SW 1271 (cell line): ENCODE measurements at places on chromosomes 6 and 20.
A peak's percentile ranks its signal among the peaks of the same experiment; 100 is the strongest.

GRCh38 chr6:166474721-166475565 lies 92.2 kb upstream of the MPC1 start:
- DNase-seq, result no peak

- DNase-seq, result no peak
Observed at GRCh38 chr6:14130435-14131075, 13.0 kb downstream of the CD83 start.

GRCh38 chr20:56433880-56434255 lies 21.8 kb downstream of the CASS4 start:
- DNase-seq, result no peak

DNA sequence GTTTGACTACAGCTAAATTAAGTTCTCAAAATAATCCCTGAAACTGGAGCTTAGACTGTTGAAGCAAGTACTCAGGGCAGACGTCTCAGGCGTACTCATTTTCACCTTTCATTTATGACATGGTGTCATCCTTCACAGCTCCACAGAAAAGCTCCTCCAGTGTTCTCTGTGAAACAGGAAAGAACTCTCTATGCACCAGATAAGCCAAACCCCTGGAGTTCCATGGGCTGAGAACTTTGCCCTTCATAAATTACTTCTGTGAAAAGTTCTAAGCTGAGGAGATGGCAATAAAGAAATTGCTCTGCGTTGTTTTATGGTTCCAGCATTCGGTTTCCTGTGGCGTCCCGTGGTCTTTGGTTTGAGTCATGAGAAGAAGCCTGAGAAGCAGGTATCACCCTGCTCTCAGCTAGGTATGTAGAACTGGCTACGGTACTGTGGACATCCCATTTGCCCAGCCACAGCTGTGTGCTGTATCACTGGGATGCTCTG lies 20.2 kb upstream of the RREB1 start:
- DNase-seq, result no peak

GRCh38 chr20:5127204-5127858 lies 523 bp downstream of the CDS2 start:
- DNase-seq, result peak; percentile 70

GRCh38 chr6:39130691-39131090 lies 15.7 kb upstream of the SAYSD1 start:
- DNase-seq, result no peak

GRCh38 chr6:75155631-75156030 lies 50.2 kb downstream of the COL12A1 start:
- DNase-seq, result no peak
